ENCODE measurements at places on chromosomes 6 and 20. TPM values are rescaled to one million over a fixed set of nuclear protein-coding genes. Genes with fewer than 3 reads are reported as not detected.

PDYN gene
- not detected for total RNA-seq

CST3 gene
- 124 TPM for total RNA-seq

EYA4 gene
- total RNA-seq = 9.7 TPM

MUCL3 gene
- total RNA-seq = under 0.01 TPM

EEF1E1 gene
- total RNA-seq = 54.0 TPM

E2F1 gene
- total RNA-seq = 0.26 TPM

PLA2G7 gene
- total RNA-seq = not detected

IL17A gene
- not detected for total RNA-seq

DNA sequence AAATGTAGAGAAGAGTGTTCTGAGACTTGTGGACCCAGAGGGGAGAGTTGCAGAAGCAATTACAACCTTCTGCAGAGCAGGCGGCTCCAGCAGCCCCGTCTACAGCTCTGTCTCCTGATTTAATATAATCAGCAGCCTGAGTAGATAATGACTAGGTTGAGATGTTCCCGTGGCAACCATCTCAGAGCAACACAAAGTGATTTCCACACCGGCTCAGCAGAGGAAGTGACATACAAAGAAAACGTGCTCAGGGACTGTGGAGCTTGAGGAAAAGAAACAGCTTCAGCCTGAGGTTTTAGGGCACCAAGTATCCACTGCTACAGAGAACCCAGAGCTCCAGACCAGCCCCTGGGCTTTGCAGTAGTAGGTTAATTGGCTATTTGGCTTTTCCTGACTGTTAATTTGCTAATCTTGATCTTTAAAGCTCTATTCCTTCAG is 136.4 kb downstream of the MTFR2 start:
- DNase-seq = peak; percentile 86

DNA sequence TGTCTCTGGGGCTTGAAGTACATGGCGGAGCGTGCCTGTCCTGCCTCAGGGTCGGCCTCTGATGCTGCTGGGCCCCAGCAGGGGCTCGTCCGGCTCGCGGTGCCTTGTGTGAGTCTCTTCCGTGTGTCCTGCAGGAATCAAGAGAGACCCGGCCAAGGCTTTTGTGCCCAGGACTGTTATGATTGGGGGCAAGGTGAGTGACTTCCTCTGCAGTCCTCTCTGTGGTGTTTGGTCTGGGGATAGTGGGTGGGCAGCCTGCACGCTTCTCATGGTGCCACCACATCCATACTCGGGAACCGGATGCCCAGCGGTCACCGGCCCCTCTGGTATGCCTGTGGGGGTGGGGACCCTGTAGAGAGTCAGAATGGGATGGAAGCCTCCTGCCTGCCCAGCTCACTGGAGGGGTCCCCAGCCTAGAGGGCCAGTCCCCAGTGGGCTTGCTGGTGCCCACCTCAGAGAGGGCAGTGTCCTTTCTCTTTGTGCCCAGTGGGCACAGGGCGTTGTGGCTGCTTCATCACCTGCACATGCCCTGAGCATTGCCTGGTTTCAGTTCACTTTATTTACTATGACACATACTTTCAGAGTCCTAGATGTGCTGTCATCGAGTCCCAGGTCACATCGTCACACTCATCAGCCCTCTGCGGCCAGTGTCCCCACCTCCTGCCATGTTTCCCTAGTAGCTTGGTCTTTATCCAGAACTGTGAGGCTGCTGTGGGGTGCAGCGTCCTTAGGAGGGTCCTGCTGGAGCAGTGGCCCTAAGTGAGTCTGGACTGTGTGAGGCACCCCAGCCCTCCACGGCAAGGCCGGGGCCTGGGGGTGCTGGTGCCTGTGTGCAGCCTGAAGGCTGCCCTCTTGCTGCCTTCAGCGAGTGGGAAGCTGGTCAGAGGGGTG is 40.7 kb downstream of the PYGB start:
- no peak for DNase-seq

GRCh38 chr6:150535151-150535804 is 64.4 kb upstream of the PLEKHG1 start:
- peak; percentile 52 for DNase-seq

DNA sequence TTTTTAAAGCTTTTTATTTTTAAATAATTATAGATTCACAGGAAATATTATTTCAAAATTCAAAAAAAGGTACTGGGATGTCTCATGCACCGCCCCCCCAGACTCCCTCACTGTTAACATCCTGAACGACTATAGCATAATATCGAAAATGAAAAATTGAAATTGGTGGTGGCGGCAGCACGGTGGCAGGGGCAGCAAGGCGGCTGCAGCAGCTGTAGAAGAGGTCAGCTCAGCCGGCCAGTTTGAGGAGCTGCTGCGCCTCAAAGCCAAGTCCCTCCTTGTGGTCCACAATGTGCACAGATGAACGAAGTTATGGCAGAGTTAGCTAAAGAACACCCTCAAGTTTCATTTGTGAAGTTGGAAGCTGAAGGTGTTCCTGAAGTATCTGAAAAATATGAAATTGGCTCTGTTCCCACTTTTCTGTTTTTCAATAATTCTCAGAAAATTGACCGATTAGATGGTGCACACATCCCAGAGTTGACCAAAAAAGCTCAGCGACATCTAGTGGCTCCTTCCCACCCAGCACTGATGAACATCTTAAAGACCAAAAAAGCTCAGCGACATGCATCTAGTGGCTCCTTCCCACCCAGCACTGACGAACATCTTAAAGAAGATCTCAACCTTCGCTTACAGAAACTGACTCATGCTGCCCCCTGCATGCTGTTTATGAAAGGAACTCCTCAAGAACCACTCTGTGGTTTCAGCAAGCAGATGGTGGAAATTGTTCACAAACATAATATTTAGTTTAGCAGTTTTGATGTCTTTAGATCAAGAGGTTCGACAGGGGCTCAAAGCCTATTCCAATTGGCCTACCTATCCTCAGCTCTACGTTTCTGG is 100.8 kb downstream of the FAM217A start:
- peak; percentile 56 for DNase-seq

GRCh38 chr20:51227744-51228143 is 204.8 kb upstream of the KCNG1 start:
- no peak for DNase-seq

DNA sequence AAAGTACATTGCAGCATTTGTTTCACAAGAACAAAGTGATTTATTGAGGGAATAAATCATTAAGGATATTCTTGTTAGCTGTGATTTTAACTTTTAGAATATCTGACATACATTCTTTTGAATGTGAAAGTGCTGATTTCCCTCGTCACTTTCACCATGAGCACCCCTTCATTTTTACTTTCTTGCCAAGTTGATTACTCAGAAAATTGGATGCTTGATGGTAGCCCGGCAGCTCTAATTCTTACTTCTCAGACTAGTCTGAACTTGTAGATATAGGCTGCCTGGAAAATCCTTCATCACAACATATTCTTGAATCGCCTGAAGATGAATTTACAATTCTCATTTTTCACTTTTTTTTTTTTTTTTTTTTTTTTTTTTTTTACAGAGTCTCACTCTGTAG is 147.1 kb upstream of the SMLR1 start:
- DNase-seq = peak; percentile 92

DNA sequence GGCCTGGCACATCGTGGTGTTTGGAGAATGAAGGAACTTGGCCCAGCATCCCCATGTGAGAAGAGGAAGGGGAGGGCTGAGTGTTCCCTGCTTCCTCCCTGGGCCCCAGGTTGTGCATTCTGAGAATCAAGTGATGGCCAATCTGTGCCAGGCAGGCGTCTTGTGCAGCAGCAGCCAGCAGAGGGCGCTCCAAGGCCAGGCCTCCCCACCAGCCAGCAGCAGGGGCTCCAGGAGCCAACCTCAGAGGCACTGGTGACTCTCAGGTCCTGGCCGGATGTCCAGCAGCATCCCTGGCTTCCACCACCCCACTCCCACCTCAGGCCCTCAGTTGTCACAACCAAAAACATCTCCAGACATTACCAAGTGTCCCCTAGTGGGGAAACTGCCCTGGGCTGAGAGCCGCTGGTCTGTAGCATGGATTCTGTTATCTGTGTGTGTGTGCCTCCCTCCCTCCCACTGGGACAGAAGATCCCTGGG is 192.0 kb downstream of the PREX1 start:
- DNase-seq = peak; percentile 10
